Forelimb muscle (tissue), 1 donor: ENCODE measurements at places on chromosomes 6 and 20. TPM values are rescaled to one million over a fixed set of nuclear protein-coding genes. Genes with fewer than 3 reads are reported as not detected.

The GABRR2 gene
- 2.0 TPM for polyA plus RNA-seq

The LRP11 gene
- 19.1 TPM for polyA plus RNA-seq

DNA sequence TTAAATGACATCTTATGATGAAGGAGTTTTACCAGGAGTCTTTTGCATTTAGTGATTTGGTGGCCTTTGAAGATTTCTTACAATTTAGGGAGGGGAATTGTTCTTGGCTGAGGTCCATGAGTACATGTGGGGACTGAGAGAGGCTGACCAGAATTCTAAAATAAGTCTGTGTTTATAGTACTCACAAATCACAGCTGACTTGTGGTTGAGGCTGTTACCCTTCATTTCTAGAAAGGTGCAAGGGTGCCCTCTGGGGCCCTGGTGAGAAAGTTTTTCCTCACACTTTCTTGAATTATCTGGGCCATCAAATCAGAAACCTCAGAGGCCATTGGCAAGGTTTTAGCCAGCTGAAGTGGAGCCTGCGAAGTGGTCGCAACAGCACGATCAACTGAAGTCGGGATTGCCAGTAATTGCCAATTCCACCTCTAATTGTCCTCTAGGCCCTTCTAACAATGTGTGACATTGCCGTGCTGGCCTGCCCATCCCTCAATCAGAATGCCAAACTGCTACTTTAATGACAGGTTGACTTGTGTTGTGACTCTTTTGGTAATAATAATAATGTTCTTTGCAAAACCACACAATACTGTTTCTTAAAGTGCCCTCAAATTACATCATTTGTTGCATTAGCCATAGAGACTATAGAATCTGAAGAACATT lies 221.6 kb downstream of the OGFRL1 start:
- DNase-seq = no peak

DNA sequence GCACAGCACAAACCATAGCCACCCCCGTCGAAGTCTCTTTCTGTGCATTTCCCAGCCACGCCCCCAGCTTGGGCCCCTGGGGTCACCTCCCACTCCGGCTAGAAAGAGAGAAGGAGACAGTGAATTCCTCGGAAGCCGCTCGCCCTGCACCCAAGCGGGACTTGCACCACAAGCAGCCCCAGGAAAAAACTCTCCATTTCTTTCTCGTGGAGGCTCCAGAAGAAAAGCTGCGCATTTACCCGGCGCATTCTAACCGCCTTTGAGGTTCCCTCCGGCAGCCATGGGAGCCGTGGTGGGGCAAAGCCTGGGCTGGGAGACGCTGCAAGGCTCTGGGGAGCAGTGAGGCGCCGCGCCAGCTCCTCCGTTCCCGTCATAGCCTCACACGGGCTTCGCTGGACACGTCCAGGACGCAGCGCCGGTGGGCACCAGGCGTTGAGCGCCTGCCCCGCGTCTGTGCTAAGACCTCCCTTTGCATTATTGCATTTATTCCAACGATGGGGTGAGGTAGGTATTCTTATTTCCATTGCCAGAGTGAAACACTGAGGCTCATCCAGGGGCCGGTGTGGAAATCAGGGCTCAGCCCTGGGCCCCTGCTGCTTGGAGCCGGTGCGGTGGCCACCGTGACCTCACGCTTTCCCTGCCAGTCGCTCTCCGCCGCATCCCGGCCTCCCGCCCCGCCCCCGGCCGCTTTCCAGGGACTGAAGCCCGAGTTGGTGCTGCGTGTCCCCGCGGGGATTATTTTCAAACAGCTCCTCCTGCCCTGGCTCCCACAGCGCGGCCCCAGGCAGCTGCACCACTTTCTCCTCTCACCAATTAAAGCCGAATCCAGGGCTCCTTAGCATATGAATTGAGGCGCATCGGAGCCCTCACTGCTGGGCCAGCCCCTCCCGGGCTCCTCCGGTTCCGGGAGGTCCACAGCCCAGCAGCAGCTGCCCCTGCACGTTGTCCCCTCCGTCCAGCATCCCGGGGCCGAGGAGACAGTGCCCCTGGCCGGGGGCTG lies 148.3 kb upstream of the AFDN start:
- no peak for DNase-seq

The GRIK2 gene
- polyA plus RNA-seq = 1.3 TPM

DNA sequence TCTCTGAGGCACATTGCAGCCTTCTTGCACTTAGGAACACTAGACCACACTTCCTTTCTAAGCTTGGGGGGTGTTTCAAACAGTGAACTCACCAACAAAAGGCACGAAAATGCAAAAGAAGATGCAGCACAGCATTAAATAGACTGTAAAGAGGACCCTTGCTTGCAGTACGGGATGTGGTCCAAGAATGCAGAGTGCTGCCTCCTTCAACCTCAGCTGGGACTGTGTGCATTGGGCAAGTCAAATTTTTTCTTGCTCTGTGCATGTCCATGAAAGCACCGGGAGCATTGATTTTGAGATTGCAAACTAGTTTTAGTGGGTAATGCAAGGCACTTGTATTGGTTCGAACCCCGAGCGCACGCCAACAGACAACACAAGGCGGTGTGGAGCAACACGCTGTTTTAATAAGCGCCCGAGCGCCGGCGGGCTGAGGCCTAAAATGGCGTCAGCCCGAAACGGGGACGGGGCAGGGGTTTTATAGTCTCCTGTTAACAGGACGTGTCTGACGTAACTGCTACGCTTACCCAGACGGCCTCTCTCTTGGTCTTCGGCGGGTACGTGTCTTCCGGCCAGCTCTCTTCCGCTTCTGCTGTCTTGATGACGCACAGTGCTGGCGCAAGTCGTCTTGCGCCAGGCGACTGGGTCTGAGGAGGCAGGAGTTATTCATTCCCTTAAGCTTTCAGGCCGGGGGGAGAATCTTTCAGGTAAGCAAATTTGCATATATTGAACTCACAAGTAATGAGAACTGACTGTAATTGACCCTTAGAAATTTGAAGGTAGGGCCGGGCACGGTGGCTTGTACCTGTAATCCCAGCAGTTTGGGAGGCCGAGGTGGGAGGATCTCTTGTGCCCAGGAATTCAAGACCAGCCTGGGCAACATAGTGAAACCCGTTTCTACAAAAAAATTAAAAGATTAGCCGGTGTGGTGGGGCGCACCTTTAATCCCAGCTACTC lies 18.7 kb upstream of the ZFP64 start:
- DNase-seq = no peak

The PRRT1 gene
- 1.3 TPM for polyA plus RNA-seq

DNA sequence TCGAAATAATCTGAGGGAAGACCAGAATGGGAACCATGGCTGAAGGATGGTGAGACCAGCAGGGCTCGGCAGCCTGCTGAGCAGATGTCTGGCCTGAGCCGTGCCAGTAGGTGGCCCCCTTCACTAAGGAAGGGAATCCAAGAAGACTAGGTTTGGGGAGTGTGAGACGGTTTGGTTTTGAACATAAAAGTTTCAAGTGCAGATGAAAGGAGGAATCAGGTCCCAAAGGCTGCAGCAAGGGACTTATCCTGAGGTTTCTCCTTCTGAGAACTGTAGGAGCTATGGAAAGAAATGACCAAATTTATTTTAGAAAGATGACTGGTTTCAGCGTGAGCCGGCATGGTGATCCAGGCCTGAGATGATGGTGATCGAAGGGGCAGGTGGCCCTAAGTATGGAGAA lies 4.6 kb upstream of the OSER1 start:
- DNase-seq = no peak
